ENCODE measurements at places on chromosomes 2 and 18.

GRCh38 chr18:78724214-78724914, 255.3 kb upstream of the SALL3 start:
- no peak for DNase-seq

GRCh38 chr2:94873362-94874276, 2.4 kb downstream of the TEKT4 start:
- no peak for DNase-seq

GRCh38 chr2:129233751-129234406, 745.6 kb upstream of the RAB6C start:
- peak; percentile 42 for DNase-seq

GRCh38 chr2:31131871-31132270, 6.4 kb downstream of the GALNT14 start:
- no peak for DNase-seq

- no peak for DNase-seq
These were observed 85.0 kb downstream of the RBM43 start for GRCh38 chr2:151176661-151177060.

DNA sequence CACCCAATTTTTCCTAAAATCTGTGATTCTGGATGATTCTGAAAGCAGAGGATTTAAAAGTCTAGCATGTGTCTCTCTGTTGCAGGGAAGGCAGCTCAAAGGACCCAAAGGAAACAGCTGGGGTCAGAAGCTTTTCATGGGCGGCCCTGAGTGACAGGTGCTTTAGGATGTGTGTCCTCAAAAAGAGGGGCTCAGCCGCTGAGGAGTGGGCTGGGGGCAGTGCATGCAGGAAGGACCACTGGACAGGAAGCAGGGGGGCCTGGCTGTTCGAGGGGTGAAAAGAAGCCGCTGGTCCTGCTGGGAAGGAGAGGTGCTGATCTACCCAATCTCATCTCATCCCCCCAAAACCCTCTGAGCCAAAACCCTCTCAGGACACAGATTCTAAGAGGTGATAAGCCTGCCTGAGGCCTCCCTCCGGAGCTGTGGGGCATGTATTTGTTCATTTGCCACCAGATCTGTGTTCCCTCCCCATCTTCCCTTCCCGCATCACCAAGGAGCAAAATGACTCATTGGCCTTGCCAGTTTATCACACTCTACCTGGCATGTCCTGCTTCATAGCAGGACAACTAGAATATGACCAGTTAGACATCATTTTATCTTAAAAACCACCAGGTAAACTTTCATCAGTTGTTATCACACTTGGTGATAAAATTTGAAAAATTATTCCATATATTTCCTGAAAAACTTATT, 98.8 kb upstream of the MGAT4A start:
- no peak for DNase-seq
